ENCODE measurements at places on chromosomes 1 and 21.

DNA sequence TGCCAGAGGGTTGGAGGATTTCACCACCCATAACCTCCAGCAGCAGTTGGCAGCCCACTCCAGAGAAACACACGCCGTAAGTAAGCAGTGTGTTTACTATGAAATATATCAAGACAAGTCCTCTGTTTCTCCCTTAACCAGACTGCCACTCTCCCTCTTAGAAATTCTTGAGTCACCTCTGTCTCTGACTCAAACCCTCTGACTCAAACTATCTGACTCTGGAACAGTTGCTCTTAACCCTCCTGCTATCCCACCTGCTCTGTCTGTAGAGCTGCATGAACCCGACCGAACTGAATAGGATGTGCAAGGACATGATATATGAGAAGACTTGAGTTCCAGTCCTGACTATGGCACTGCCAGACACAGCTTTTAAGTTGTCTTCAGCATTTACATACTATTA lies 14.1 kb downstream of the INPP5B start:
- no peak for DNase-seq

GRCh38 chr1:162687870-162688269 lies 55.6 kb downstream of the DDR2 start:
- DNase-seq, result no peak

DNA sequence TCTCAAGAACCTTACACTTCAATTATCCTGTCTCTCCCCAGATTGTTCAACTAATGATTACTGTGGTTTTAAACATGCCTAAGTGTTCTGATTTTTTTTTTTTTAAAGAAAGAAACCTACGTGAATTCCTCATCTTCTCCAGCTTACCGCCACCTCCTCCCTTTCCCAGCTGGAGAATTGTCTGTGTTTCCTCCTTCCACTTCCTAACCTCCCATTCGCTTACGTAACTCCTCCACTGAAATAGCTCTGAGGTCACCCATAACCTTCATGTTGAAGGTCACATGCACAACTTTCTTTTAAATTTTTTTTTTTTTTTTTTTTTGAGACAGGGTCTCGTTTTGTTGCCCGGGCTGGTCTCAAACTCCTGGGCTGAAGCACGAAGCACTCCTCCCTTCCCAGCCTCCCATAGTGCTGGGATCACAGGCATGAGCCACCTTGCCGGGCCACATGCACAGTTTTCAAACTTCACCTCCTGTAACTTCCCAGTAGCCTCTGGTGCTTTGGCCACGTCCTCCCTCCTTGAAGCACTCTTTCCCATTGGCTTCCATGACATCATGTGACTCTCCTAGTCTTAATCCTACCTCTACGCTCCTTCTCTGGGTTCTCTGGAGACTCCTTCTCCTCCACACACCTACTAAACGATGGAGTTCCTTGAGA lies 9.8 kb upstream of the CAPZB start:
- no peak for DNase-seq

- peak; percentile 63 for DNase-seq
Observed at GRCh38 chr1:65605621-65606020, 185.2 kb downstream of the LEPR start.

DNA sequence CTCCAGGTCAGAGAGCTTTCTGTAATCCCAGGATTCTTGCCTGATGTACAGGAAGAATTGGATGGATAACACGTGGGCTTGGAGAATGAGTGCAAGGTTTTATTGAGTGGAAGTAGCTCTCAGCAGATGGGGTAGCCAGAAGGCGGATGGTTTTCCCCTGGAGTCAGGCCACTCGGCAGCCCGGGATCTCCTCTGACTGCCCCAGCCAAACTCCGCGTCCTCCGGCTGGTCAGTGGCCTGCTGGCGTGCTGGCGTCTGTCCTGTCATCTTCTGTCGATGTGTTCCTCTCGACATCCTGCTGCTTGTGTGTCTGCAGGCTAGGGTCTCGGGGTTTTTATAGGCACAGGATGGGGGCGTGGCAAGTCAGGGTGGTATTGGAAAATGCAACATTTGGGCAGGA lies 27.4 kb upstream of the GJA9 start:
- no peak for DNase-seq

DNA sequence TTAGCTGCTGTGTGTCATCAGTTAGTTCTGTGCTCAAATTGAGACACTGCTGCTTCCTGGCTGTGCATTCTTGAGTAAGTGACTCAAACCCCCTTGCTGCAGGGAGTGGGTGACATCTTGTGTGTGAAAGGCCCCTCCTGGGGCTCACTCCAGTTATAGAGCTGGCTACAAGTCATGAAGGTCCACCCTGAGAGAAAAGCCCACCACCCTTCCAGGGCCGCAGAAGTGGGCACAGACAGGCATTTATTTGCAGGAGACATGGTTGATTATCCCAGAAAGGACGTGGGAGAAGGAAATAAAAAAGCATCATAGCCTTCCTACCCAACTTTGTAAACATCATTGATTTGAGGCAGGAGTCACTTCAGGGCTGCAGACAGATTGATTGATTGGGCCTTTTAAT lies 550.6 kb downstream of the MATN1 start:
- DNase-seq, result no peak

DNA sequence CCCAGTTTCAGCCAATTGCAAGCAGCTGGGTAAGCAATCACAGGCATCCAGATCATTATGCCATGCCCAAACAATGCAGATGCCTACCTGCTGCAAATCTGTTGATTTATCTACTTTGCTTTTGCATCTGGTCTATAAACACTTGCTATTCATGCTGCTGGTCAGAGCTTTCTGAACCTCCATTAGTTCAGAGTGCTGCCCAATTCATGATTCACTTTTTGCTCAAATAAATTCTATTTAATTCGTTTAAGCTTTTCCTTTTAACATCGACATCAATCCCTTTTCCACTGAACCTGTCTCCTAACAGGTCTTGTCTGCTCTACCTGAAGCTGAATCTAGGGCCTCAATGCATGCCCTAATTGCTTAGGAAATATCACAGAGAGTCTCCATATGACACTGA lies 99.4 kb upstream of the C1orf87 start:
- DNase-seq, result no peak

GRCh38 chr1:161229896-161230295 lies 4.0 kb downstream of the TOMM40L start:
- DNase-seq, result no peak

DNA sequence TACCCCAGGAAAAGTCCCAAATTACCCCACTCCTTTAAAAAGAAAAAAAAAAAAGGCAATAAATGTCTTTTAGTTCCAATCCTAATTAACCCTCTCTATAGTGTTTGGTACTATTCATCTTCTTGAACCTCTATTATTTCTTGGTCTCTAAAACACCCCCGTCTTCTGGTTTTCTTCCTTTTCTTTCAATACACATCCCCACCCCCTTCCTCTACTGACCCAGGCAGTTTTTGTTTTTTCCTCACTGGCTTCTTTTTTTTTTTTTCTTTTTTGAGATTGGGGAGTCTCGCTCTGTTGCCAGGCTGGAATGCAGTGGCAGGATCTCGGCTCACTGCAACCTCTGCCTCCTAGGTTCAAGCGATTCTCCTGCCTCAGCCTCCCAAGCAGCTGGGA lies 26.1 kb downstream of the EGLN1 start:
- no peak for DNase-seq

- no peak for DNase-seq
Observed at GRCh38 chr1:240258910-240259309, 167.2 kb downstream of the FMN2 start.

- DNase-seq, result no peak
Observed at GRCh38 chr1:113983391-113983790, 4.1 kb downstream of the OLFML3 start.

DNA sequence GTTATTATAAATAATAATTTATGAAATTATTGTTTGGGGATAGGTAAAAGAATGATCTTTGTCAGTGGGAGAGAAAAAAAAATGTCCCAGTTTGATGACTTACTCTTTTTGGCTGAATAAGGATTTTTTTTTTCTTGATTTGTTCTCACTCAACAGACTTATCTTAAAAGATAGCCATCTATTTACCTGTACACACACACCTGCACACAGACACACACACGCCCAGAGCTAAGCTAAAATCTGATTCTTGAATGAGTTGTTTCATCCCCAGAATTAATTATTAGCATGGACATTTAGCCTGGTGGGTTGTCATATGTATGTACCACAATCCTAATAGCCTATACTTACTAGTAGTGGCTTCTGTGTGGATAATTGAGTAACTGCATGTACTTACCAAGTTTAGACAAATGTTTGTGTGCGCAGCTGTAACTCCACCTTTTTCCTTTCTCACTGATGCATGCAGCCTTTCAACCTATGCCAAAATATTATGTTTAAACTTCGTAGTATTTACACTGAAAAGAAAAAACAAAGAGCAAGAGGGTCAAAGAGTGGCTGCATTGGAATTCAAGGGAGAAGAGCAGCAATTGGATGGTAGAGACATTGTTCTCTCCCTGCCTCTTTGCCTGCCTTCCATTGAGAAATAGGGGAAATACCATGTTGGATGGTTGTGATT lies 174.3 kb downstream of the ADGRL2 start:
- no peak for DNase-seq

- DNase-seq, result no peak
Observed at GRCh38 chr1:245942856-245943255, 564.2 kb downstream of the SMYD3 start.

GRCh38 chr1:162535501-162535900 lies 26.0 kb upstream of the UAP1 start:
- DNase-seq, result no peak

DNA sequence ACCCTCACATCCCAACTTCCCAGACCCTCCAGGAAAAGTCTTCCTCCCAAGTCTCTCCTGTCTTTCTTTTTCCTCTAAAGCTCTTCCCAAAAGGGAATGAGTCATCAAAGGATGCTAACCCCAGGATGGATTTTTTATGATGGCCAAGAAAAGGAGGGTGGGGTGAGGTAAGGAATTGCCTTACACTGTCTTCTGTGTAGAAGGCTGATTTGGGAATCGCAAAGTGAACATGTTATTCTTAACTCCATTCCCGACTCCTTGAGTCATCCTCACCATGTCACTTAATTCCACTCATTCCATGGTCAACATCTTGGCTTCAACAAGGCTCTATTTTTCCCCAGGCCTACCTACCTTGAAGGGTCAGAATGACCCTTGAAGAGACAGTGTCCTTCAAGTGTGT lies 44.0 kb downstream of the TBX15 start:
- DNase-seq, result no peak

GRCh38 chr1:177424744-177425143 lies 254.0 kb downstream of the BRINP2 start:
- DNase-seq, result no peak

DNA sequence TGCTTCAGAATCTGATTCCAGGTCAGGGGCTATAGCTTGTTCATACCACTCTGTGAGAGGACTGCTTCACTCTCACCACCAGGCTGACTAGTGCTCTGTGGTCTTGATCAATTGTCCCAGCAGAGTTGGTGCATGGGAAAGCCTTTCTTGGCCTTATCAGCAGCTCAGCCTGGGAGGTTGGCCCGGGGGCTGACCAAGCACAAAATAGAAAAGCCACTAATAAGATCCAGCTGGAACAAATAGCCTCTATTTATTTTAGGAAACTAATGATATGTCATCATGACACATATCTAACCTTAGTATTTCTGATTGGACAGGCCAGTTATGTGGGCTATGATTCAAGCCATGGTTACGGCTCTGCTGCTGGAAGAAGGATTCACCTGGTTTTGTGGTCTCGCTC lies 134.2 kb downstream of the GDAP2 start:
- DNase-seq, result no peak

DNA sequence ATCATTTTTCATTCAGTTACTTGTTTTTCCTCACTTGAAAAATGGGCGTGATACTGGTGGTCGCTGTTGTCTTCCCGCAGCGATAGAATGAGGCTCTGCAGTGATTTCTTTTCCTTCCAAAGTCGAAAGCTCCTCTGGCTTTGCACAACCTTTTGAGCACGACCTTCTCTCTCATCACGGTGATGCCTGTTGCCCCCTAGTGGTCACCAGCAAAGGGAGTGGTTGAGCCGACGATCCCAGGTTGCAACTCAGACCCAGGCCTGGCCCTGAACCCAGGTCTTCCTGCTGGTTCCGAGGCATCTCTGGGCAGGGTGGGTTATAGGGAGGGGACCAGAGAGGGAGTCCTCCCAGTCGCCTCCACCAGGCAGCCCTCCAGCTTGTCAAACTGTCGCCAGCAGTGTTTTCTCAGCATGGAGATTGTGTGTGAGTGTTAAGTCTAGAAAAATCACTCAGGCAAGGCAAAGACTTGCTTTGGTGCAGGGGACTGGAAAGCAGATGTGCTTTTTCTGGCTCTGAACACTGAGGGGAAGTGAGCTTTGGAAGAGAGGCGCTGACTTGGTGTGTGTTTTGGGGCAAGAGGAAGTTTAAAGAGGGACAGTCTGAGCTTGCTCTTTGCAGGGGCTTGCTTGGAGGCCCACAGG lies 285.3 kb downstream of the CAMTA1 start:
- DNase-seq, result peak; percentile 57

GRCh38 chr1:62229932-62230331 lies 35.3 kb downstream of the L1TD1 start:
- DNase-seq, result no peak

- peak; percentile 76 for DNase-seq
Observed at GRCh38 chr1:211965108-211965805, 70.1 kb downstream of the INTS7 start.

DNA sequence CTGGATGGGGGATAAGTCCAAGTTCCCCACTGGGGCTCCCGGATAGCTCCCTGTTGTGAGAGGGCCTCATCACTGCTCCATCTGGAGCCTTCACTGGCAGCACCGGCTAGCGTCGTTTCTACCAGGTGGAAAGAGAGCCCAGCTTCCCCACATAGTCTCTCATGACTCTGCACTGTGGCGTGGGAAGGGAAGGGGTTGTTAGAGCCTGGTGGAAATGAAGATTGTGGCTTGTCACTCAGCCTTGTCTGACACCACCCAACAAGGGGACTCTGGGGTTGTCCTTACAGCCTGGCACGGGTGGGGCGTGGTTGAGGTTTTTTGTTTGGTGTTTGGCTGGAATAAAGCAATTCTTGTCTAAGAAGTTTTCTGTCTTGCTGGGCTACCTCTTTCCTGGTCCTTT lies 94.6 kb downstream of the ADARB1 start:
- no peak for DNase-seq

DNA sequence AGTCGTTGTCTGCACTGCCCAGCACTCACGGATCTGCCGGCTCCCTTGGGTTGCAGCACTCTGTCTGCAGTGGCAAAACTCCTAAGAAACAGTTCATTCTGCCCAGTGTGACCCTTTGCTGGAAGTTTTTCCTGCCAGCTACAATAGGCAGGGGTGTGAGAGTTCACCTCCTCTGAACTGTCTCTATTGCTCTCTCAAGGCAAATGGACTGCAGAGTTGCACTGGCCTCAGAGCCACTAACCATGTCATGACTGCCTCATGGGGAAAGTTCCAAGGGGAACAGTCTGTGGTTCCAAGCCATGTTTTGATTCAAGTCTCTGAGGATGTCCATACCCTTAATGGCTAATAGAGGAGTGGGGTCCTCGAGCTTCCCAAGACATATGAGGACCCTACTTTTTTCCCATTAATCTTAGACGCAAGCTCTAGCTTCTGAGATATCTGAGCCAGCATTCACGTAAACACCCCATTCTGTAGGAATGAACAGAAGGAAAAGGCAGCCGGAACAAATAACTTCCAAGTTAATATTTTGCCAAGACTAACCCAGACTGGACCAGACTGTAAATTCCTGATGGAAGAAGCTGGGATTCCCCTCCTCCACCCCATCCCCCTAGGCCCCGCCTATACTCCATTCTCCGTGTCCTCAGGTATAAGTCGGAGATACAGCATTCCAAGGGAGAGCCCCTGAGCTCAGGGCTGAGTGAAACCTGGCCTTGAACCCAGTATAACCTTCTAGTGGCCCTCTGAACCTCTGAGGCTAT lies 93.8 kb upstream of the AKT3 start:
- no peak for DNase-seq

- no peak for DNase-seq
Observed at GRCh38 chr1:24110642-24111261, 1.2 kb downstream of the MYOM3 start.

- DNase-seq, result no peak
Observed at GRCh38 chr21:15199414-15200383, 134.9 kb upstream of the NRIP1 start.
